ENCODE measurements at places on chromosomes 6 and 20.

DNA sequence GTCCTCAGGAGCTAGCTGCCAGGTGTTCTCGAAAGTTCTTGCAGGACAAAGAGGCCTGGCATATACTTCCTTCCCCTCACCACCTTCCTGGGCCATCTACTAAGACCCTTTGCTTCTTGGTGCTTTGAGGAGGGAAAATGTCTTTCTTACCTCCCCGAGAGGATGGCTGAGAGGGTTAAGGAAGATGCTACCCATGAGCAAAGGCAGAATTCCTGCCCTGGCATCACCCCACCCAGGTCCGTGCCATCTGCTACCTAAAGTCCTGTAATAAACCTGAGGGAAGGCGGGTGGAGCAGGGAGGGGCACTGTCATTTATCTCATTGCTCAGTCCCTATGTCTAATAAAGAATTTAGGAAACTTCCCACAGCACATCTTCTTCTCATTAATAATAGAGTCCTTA is 16.2 kb downstream of the GFOD1 start:
- DNase-seq, result no peak

GRCh38 chr20:25005661-25006060 is 13.1 kb upstream of the APMAP start:
- no peak for DNase-seq

DNA sequence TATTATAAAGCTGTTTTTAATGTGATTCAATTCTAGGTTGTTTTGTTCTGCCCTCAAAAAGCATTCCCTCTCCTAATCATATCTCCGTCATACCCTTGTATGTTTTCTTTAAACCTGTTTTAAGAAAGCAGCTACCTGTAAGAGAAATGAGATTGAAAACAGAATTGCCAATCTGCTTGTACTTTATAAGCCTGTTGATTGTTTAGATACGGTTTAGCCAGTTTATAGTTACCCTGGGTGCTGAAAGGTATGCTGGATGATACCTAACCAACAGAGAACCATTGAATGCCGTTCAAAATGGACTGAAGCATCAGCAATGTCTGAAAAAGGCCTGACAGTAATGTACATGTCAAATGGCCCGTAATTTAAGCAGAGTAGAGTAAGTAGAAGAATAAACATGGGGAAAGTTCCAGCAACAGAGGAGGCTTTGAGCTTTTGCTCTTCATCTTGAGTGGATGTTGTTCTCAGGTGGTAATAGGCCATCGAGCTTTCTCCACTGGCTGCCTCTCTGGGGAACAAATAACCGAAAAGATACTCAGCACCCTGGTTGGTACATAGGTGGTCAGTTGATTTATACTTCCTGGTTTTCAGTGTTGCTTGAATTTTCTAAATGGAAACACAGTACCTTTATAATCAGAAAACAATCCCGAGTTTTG is 27.5 kb downstream of the PTPN1 start:
- no peak for DNase-seq

DNA sequence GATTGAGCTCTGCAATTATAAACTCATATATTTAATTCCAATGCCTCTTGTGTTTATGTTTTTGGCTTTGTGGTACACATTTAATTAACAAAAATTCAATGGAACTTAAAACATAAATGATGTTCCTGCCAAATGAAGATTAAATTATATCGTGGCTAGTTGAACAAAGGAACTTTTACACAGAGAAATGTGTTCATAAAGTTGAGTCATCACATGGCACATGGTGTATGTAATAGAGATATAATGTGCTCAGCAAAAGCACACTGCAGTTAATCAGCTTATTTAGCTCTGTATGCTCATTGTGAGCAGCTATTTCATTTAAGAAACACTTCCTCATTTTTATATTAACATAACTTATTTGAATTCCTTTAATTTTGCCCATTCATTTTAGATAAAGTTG is 1295.6 kb upstream of the CITED2 start:
- DNase-seq, result no peak

DNA sequence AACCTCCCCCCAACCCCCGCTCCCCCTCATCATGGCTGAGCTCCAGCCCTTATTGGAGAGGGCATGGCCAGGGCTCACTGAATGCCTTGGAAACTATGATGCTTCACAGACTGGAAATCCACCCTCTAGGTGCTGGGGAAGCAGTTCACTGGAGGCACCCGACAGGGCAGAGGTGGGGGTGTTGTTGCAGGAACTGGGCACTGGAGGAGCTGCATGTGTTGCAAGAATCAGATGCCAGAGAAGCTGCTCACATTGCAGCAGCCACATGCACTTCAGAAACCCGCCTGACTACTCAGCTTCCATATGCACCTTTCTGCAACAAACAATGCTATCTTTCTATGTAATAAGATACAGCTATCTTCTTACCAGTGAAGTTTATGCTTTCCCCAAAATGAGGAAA is 7.9 kb upstream of the TBPL1 start:
- no peak for DNase-seq

- no peak for DNase-seq
Measured at GRCh38 chr6:93453956-93454355, 34.6 kb upstream of the EPHA7 start.

- DNase-seq, result no peak
Measured at GRCh38 chr6:40406175-40406574, 181.0 kb downstream of the LRFN2 start.

DNA sequence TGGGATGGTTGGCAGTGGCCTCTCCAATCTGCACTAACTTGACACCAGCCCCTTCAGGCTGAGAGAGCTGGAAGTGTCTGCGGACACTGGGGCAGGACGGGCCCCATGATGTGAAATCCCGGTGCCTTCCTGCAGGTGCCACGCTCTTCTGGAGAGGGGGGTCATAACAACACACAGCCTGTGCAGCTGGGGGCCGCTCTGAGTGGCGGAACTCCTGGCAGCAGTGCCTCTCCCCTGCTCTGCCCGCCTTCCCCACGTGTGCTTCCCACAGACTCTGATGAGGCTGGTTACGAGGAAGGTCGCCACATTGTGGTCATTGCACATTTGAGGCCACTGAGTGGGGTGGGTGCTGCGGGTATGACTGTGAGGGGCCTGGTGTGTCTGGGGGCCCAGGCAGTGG is 145.2 kb downstream of the DTNBP1 start:
- no peak for DNase-seq

GRCh38 chr20:35663516-35664465 is 909 bp downstream of the CPNE1 start:
- DNase-seq, result peak; percentile 8

- no peak for DNase-seq
Measured at GRCh38 chr6:14875481-14876063, 370.3 kb upstream of the JARID2 start.

All from stimulated activated CD4-positive, alpha-beta T cell treated with anti-CD3 and anti-CD28 coated beads, TNF-alpha, amount 100 ng/mL, for 1 hour (primary cell).